ENCODE measurements at places on chromosomes 12 and 14.

DNA sequence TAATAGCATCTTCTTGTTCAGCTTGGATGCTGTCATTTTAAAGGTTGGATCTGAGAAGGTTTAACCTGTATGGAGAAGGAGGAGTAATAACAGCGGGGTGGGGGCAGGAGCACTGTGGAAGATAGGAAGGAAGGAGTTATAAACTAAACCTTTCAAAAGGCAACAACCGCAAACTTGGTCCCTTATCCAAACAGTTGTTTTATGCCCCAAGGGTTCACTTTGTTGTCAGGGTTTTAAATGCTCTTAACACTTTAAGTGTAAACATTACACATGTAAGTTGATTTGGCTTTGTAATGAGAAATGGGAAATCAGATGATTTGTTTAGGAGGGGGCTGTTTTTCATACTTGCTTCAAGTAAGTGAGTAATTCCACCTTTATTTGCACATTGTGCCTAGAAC lies 3.0 kb downstream of the NPAS3 start:
- no peak for DNase-seq

- DNase-seq: no peak
These were observed 37.6 kb downstream of the SPTB start for GRCh38 chr14:64841772-64842750.

- DNase-seq: no peak
These were observed 271.9 kb upstream of the PDE3A start for GRCh38 chr12:20096430-20096829.

DNA sequence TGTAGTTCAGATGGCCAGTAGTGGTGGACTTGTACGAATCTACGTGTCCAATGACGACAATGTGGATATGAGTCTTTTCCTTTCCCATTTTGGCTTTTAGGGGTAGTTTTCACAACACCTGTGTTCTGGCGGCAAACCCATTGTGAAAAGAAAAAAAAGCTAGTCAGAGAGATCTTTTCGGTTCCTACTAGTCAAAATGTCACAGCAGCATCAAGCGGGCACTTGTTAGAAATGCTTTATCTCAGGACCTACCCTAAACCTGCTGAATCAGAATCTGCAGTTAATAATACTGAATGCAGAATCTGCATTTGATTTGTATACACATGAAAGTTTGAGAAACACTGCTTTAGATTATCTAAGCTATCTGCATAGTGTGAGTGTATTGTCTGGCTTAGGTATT lies 18.3 kb downstream of the AEBP2 start:
- DNase-seq: no peak

DNA sequence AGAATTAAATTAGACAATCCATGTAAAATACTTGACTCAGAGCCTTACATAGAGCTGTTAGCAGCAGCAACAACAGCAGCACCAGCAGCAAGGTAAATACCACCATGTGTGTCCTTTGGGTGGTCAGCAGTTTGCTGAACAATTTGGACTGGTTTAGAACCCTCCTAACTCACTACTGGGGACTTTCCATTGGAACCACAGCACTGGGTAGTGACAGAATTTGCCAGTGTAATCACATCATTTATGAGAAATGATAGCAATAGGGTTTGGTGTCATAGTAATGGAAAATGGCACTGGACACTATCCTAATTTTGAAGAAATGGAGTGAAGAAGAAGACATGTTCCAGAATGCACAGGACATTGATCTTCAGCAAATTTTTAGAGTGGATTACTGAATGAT lies 392.8 kb downstream of the RAD51B start:
- no peak for DNase-seq

- DNase-seq: no peak
These were observed 997 bp downstream of the CYP27B1 start for GRCh38 chr12:57765698-57766463.

- peak; percentile 15 for DNase-seq
These were observed 51.4 kb upstream of the OR9K2 start for GRCh38 chr12:55074806-55075205.

DNA sequence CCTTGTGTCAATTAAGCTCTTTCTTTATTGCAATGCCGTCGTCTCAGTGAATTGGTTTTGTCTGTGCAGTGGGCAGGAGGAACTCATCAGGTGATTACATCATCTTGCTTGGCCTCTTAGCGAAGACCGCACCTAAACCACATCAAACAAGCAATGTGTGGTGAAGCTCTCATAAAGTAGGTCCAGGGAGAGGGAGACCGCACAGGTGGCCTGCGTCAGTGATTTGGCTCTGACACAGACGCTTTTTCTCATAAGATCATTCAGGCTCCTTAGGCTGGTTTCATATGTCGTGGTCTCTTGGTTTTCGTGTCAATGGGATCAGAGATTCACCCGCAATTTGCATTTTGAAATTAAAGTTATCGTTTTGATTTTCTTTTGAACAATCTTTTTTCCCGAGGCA lies 6.7 kb upstream of the TESC start:
- no peak for DNase-seq

- DNase-seq: no peak
These were observed 38.1 kb downstream of the EML1 start for GRCh38 chr14:99831303-99831702.

DNA sequence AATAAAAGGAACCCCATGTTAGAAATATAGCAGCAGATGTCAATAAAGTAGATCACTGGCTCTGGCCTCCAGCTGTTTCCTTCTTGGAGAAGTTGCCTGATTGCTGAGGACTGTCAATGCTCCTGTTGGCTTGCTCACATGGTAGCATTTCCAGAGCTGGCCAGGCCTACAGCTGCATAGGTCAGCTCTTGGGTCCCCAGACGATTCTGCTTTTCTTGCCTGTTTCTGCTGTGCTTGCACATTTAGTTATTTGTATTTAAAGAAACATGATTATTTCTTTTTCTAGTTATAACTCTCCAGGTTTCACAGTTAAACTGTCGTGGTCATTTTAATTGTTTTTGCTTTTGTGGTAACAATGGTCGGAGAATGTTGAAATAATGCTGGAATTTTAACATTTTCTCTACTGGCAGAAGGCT lies 7.2 kb downstream of the NAV3 start:
- peak; percentile 85 for DNase-seq

DNA sequence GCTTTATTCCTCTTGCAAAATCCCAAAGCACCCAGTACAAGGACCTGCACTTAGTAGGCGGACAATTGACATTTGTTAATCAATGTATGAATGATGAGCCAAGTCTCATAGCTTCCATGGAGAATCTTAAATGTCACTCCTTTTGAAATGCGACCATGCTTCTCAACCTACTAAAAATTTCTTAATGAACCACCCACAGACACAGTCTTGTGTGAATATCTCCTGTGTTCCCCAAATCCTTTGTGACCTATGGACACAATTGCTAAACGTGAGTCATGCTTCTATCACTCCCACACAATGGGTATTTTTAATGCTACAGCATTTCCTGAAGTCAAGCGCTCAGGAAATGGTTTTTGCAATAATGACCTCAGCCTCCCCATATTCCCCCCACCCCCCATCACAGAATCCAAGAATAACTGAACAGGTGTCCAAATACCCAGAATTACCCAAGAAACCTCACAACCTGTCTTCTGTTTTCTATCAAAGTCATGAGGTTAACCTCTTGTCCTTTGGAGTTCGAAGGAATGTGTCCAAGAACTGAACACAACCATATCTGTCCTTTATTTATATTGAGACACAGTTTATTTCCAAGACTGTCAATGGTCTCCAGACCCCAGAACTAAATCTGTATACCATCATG lies 163.6 kb upstream of the PLEKHG7 start:
- no peak for DNase-seq

DNA sequence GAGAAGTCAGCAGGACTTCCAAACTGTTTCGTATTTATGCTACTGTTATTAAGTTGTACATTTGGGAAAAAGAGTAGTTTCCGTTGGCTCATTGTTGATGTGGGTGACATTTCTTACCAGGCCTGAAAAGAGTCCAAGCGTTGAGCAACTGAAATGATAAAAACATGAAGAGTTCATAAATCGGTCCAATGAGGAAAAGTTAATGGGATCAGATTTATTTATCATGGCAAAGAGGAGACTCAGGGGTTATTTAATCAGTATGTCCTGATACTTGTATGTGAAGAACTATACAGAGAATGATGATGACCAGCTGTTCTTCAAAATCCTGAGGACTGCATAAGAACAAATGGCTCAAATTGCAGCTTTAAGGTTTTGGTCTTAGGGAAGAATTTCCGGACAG lies 7.7 kb downstream of the VRK1 start:
- DNase-seq: no peak

DNA sequence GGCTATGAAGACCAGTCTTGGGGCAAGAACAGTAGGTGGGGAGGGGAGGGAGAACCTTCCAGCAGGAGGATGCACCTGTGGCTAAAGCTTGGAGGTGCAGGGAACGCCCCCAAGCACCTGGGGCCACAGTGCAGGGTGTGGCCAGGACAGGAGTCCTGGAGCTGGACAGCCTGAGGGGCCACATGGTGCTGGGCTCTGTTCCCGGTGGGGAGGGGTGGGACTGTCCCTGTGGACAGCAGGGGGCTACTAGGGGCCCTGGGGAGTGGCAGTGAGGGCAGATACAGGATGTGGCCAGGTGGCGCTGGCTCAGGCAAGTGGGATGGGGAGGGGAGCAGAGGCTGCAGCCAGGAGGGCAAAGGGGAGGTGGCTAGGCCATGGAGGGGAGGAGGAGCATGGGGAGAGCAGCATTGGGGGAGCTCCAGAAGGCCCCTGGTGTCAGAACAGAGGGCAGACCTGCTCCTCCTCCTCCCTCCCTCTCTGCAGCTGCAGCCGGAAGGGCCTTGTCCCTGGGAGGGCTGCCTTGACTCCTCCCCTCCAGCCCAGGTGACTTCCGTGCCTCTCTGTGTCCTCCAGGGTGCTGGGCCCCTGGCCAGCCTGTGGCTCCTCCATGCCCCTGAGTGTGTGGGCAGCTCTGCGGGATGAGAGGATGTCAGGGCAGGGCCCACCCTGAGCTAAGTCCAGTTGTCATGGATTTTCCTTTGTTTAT lies 68.4 kb upstream of the DLK1 start:
- DNase-seq: no peak

- DNase-seq: no peak
These were observed 6.5 kb downstream of the HIP1R start for GRCh38 chr12:122841544-122842321.

DNA sequence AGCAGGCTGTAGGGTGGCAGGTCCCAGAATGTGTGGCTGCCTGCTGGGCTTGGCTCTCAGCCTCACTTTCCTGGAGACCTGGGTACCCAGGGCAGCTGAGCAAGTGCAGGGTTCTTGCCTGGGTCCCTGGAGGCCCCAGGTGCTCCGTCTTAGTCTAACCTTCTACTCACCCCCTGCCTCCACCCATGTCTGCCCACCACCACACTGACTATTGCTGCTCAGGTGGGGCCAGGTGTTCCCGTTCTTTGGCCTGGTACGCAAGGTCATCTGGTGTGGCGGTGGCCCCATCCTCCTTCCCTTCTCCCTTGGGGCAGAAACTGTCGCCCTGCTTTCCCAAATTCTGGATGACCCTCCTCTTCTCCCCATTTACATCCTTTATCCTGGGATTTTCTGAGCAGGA lies 319.9 kb downstream of the TMEM121 start:
- DNase-seq: no peak

DNA sequence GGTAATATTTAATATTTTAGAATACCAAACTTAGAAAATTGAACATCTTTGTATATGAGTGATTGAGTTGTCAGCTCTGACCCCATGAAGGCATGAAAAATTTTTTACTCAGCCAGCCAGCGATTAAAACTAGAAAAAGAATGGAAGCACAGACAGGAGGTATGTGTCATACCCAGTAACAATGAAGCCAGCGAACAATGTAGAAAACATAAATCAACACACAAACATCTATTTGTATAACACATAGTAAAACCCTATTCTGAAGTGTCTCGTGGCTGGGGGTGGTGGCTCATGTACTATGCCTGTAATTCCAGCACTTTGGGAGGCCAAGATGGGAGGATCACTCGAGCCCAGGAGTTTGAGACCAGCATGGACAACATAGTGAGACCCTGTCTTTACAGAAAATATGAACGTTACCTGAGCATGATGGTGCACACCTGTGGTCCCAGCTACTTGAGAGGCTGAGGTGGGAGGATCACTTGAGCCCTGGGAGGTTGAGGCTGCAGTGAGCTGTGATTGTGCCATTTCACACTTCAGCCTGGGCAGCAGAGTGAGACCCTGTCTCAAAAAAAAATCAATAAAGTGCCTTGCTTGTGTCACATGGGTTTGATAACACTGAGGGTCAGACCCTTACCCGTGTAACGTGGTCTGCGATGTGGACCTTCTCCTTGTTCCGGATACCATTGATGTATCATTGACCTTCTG lies 5.9 kb downstream of the TCTN2 start:
- no peak for DNase-seq

DNA sequence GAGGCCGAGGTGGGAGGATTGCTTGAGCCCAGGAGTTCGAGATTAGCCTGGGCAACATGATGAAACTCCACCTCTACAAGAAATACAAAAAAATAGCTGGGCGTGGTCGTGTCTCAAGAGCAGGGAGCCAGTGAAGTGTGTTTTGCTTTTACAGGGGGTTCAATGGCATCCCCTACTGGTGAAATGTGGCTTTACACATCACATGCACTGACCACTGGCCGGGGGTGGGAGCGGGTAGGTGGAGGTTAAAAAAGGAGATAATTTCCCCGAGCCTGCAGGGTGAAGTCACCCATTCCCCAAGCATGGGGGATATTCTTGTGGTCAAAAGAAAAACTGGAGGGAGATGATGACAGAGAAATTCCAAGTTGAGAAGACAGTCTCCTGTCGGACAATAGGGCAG lies 63.6 kb upstream of the PWP1 start:
- no peak for DNase-seq

GRCh38 chr14:29743531-29743930 lies 184.1 kb downstream of the PRKD1 start:
- DNase-seq: no peak

DNA sequence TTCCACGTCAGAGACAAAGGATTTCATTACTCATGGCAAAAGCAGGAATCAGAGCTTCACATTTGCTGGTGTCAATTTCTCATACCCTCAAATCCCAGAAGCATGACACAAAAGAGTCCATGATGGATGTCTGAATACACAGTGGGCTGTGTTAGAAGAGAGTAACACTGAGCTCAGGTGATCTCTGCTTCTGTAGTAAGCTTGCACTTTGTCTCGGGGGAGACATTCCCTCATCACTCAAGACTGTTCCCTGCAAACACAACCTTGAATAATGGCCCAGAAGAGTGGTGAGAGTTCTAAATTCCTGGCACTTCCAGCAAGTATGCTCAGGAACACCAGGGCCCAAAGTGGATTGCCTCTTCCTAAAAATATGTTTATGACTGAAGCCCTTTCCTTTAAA lies 1787.2 kb upstream of the SEL1L start:
- no peak for DNase-seq

DNA sequence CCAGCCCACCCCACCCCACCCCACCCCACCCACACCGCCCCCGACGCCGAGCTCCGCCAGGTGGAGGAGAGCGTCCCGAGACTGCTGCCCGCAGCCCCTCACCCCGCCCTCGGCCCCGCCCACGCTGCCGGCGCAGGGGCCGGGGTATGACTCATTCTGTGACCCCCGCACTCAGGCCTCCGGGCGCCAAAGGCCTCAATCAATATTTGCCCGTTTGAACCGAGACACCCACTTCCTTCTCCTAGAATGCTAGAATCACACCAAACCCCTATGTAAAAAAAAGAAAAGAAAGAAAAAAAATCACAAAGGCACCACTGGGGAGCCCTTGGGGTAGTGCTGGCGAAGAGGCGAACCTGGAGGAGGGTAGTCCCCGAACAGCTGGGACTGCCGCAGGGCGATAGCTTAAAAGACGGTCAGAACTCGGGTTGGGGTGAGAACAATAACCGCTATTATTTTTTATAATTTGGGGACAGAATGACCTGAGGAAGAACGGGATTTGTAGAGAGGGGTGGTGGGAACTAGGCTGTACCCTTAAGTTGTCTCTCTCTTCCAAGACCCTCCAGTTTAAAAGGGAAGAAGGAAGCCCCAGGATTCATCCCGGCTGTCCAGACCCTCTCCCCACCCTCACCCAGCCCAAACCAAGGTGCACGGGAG lies 894 bp downstream of the KRT8 start:
- no peak for DNase-seq
